ENCODE measurements at places on chromosomes 11 and 22.

DNA sequence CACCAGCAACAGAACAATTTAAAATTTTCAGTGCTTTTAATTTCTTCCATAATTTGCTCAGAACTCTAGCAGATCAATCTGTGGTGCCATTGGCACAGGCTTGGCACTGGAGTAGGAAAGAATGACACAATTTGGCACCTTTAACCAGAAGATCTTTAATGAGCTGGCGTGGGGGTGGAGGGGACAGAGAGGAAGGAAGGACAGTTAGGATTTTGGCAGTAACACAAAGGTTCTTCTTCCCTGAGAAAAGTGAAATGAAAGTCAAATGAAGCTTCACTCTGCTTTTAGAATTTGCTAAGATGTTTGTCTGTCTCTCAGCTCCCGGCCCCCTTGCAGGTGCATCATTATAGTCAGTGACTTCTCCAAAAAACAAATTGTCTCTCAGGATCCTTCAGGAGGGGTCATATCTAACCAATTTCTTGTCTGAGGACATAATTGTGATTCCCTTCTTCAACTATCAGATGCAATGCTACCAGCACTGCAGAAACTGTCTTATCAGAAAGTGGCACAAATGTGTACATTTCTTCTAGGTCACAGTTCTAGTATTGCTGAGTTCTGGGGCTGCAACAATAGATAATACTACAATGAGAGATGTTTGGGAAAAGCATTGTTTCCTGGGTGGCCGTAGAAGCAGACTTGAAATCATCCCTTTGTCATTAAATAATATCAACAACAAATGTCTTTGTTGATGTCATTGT, 66.8 kb downstream of the CSTPP1 start:
- DNase-seq: no peak

DNA sequence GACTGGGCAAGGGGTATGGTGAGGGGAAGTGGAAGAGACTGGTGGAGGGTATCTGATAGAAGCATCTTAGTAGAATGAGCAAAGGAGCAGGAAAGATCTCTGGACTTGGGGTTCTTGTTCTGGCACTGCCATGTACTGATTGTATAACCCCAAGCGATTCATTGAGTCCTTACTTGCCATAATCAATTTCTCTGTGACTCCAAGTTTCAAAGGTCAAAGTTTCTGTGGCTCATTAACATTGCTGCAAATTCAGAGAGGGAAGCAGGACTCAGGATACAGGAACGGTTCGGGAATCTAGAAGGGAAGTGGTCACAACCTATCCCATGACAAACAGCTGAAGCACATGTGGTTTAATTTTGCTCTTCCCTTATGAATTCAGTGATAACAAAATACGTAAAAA, 309 bp downstream of the OR51I2 start:
- DNase-seq: no peak

GRCh38 chr11:94788396-94788795, 20.2 kb downstream of the AMOTL1 start:
- no peak for DNase-seq

GRCh38 chr11:96396637-96397036, 6.8 kb downstream of the JRKL start:
- no peak for DNase-seq

DNA sequence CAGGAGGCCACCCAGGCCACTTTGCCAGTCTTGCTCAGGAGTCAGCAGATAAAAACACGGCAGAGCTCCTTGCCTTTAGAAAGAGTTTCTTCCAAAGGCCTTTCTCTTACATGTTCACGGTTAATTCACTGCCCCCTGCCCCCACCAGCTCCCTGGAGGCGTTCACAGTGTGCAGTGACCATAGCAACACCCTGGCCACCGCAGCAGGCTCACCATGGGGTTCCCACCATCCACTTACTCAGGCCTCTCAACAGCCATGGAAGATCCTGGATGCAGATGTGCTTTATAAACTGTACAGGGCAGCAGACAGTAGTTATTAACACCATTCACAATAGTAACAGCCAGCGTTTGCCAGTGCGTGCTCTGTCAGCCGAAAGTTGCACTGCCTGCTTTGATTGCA, 10.6 kb upstream of the MYO7A start:
- no peak for DNase-seq

DNA sequence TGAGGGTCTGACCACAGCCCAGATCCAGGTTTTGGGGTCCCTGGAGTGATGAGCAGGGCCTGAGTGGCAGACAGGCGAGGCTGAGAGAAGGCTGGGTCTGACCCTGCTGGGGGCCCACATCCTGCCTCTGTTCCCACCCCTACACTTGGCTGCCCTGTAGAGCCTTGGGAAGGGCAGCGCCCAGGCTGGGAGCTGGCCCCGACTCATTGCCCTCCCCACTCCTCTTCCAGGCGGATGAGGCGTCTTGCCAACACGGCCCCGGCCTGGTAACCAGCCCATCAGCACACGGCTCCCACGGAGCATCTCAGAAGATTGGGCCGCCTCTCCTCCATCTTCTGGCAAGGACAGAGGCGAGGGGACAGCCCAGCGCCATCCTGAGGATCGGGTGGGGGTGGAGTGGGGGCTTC, 4.9 kb downstream of the DERL3 start:
- no peak for DNase-seq

Measured in skeletal muscle cell (primary cell).